ENCODE measurements at places on chromosomes 3 and 15.
A peak's percentile ranks its signal among the peaks of the same experiment; 100 is the strongest.

GRCh38 chr3:41334426-41334825 is 135.1 kb downstream of the CTNNB1 start:
- DNase-seq: no peak

DNA sequence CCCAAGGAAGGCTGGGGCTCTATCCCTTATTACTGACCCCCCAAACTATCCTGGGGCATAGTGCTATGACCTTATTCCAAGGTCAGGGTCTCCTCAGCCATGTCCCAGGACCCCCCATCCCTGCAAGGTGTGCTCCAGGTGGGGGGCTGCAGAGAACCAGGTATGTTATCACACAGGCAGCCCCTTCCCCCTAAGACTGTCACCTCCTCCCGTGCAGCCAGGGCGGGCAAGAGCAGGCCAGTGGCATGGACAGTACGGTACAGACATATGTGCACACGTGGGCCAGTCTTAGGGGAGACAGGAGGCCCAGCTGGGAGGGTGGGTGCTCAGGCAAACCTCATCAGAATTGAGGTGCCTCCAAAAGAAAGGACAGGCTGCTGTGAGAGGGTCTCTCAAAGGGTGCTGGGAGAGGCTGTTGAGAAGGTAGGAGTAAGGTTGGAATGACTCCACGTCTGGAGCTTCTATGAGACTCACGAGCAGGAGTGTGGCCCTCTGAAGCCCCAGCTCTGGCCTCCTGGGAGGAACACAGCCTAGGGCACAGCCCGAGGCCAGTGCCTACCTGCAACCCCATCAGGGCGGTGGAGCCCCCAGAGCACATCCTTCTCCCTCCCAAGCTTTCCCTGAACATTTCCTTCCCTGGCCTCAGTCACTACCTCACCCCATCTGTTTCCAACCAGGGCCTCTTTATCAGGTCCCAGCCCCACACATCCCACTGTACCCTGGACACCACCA is 1.7 kb upstream of the COL7A1 start:
- no peak for DNase-seq

DNA sequence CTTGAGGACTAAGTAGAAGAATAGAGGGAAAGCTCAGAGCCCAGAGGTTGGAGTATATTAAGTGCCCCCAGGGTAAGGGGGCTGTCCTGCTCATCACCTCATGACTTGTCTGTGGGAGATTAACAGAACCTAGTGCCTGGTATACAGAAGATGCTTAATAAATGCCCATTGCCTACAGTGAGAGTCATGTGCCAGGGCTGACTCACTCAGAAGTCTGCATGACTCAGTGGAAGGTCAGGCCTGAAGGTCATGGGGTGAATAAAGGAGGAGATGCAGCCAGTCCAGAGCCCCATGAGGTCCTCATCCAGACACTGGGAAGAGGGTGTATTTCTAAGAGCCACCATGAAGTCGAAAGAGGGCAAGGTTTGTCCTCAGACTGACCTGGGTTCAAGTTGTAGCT is 62.5 kb upstream of the TLE3 start:
- DNase-seq: no peak

- no peak for DNase-seq
Observed at GRCh38 chr3:70531063-70531657, 218.7 kb upstream of the MDFIC2 start.

DNA sequence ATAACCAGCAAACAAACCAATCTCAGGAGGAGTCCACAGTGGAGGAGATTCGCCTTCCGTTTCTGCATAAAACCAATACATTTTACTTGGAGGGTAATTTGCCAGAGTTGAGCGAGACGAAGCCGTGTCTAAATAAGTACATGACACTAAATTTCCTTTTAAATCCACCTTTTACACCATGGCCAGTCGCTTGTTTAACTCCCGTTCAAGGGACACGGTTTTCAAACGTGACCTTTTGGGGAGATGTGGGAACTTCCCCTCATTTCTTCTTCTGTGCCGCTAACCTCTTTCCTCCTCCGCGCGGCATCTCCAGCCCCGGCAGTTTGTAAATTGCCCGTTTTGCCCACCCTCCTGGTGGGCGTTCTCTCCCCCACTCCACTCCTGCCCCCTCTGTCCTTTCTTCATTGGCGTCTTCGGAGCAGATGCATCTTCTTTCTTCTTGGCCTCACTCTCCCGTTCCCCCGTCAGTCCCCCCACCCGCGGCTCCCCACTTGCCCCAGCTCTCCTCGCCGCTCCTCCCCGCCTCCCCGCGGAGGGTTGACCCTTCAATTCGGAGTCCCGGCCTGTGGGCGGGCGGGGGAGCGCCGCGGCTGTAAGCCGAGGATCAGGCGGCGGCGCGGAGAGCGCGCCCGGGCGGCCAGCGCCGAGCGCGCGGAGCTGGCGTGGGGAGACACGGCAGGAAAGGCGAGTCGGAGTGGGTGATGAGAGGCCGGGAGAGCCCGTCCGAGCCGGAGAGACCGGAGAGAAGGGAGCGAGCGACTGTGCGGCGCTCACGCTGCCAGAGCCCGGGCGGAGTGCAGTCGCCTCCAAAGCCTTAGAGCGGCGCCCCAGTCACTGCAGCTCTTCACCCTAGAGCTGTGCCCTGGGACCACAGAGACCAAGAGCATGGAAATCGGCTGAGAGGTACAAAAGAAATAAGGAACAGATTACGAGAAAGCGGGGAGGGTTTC is at the start of gene NLGN1:
NLGN1 (plus strand) TSS at position 584 of the 950 bp plus-strand sequence.
- DNase-seq: no peak

- no peak for DNase-seq
Observed at GRCh38 chr3:57753016-57753415, 3.1 kb upstream of the SLMAP start.

DNA sequence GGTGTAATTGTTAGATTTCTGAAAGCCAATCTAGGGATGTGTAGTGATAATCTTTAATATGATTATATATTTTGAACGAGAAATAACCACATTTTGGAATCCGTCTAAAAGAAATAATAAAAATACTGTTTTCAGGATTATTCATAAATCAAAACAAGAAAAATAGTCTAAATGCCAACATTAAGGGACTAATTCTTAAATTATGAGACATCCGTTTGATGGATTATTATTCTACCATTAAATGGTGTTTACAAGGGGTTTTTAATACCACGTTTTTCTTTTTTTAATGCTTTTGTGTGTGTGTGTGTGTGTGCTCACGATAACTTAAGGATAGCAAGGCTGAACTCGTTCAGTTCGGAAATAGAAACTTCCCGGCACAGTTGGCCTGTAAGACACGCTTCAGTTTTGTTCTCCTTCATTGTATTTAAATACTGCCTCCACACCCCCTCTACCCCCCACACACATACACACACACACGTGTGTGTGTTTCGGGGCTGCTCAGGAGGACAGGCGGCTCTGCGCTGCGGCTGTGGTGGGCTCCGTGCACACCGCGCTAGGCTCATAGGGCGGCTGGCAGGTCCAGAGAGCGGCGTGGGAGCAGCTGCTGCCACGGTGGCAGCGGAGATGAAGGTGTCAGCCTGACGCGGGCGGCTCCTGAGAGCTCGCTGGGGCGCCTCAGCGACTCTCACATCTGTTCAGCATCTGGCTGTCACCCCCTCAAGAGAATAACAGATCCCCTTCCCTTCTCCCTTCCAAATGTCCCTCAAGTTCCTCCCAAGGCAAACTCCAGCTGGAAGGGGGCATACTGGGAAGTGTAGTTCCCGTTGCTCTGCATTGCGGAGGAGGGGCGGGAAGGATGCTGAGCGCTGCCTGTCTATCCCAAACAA is 23.0 kb upstream of the ANP32A start:
- no peak for DNase-seq

- DNase-seq: peak; percentile 66
Observed at GRCh38 chr3:112390783-112391641, 58.1 kb downstream of the CD200 start.

DNA sequence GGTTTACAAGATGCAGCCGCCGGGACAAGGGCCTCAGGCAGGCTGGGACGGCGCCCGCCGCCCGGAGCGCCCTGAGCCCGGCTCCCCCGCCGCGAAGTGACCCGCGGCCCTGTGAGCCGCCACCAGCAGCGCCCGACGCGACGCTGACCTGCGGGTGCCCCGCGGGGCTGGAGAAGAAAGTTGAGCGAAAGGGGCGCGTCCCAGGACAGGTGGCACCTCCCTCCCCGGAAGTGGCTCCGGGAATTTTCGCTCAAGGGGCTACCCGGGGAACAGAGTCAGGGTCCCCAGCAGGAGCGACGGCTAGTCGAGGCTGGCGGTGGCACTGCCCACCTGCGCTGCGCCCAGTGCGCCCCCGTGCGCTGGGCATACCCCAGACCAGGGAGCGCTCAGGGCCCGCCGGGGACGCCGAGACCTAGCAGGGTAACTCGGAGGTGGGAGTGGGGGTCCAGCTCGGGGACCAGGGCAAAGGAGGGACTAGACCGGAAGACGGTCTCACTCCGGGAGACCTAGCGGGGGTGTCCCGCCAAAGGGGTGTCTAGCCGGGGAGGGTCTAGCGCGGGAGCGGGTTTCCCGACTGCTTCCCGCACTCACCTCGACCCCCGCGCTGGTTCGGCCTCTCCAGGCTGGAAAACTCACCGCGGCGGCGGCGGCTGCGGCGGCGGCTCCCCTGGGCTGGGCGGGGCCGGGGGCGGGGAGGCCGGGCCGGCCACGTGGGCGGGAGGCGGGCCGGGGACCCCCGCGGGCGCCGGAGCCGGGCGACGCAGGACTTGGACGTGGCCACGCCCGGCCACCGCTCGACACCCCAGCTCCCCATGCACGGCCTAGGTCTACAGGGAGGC is 18.4 kb downstream of the SPATA12 start:
- DNase-seq: no peak

- no peak for DNase-seq
Observed at GRCh38 chr3:129952556-129953355, 21.8 kb upstream of the TRH start.

- no peak for DNase-seq
Observed at GRCh38 chr15:100875976-100876375, 3.7 kb upstream of the ALDH1A3 start.

- no peak for DNase-seq
Observed at GRCh38 chr3:83765956-83766355, 1192.8 kb upstream of the CADM2 start.

- no peak for DNase-seq
Observed at GRCh38 chr15:59632714-59633113, 21.1 kb downstream of the GCNT3 start.

GRCh38 chr3:65638301-65638700 is 400.4 kb downstream of the MAGI1 start:
- no peak for DNase-seq

DNA sequence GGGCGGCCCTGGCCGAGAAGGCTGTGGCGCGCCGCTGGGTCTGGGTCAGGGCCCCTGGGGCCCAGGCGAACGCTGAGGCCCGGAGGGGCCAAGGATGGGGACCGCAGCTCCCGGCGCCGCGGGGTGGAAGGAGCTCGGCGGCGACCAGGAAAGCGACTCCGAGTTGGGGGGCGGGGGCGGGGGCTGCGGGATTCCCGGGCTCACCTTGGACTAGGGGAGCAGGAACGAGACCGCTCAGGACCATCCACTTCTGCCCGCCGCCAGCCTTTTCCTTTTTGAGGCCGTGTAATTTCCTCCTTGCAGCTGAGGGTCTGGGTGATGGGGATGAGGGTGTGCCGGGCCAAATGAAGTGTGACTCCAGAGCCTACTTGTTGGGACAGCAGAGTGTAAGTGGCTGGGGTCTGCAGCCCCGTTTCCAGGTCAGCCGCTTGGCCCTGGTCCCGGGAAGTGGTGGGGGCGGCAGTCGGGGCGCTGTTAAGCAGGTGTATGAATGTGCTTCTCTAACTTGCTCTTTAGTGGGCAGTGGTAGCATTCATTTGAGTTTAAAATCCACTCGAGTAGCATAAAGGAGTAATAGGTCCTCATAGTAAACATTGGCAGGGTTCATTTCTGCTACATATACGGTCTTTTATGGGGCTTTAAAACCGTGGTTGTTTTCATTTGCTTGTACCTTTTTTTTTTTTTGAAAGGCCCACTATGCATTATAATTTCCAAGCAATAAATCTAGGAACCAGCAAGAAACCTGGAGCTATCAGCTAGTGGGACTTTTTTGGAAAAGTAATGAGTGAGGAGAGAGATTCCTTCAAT is 717 bp downstream of the PXK start:
- no peak for DNase-seq

GRCh38 chr15:90101130-90101968 is 919 bp downstream of the IDH2 start:
- no peak for DNase-seq

GRCh38 chr15:55789066-55789660 is 46.2 kb upstream of the PRTG start:
- DNase-seq: no peak

- DNase-seq: no peak
Observed at GRCh38 chr3:150421799-150422548, 13.9 kb downstream of the TSC22D2 start.

DNA sequence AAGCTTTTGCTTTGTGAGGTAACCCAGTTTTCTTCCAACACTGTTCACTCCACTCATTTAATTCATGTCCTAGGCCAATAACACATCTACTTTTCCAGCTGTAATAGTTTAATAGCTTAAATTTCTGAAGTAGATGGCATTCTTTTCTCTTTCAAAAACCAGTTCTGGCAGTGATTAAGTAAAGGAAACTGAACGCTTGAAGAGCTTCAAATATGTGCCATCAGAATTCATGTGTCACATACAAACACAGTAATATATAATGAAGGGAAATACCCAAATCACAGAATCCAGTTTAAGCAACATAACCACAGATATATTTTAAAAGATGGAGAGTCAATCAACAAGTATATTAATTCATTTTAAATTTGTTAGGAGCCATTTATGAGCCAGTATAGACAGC is 91.0 kb downstream of the TNIK start:
- no peak for DNase-seq

DNA sequence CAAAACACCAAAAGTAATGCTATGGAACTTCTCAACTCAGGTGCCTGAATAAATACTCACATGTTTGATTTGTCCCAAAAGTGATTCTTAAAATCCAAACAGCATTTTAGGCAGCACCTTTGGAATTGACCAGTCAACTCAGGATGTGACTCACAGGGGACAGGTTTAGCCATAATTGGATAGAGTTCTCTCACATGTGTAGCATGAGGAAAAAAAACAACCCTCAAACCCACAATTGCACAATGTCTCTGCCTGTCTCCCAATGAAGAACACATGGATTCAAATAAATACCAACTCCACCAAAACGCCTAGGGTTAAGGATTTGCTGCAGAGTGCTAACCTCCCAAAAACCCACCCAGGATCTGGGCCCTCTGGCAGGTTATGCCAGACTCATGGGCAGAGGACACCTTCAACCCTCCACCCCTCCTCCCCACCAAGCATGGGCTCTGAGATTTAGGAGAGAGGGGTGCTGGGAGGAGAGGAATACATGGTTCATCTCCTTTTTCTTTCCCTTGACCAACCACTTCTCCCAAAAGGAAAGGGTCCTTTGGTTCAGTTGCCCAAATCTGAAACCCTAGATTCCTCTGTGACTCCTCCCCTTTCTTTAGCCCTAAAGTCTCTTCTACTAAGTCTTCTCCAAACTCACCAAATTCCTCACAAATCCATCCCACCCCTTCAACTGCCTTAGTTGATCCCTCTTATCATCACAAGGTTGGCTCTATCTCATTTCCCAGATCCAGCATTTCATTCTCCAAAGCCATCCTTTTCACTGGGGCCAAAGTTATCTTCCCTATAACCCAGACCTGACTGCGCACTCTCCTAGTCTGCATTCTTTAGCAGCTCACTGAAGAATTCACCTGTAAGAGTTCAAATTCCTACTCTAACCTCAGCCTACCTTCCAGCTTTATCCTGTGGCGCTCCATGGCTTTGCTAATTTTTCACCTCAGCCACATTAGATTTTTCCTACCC is 7.7 kb downstream of the RYK start:
- DNase-seq: peak; percentile 91

GRCh38 chr15:35496585-35496984 is 49.4 kb downstream of the DPH6 start:
- no peak for DNase-seq
